ENCODE measurements at places on chromosomes 1 and 21. TPM values are rescaled to one million over a fixed set of nuclear protein-coding genes. Genes with fewer than 3 reads are reported as not detected.

DNA sequence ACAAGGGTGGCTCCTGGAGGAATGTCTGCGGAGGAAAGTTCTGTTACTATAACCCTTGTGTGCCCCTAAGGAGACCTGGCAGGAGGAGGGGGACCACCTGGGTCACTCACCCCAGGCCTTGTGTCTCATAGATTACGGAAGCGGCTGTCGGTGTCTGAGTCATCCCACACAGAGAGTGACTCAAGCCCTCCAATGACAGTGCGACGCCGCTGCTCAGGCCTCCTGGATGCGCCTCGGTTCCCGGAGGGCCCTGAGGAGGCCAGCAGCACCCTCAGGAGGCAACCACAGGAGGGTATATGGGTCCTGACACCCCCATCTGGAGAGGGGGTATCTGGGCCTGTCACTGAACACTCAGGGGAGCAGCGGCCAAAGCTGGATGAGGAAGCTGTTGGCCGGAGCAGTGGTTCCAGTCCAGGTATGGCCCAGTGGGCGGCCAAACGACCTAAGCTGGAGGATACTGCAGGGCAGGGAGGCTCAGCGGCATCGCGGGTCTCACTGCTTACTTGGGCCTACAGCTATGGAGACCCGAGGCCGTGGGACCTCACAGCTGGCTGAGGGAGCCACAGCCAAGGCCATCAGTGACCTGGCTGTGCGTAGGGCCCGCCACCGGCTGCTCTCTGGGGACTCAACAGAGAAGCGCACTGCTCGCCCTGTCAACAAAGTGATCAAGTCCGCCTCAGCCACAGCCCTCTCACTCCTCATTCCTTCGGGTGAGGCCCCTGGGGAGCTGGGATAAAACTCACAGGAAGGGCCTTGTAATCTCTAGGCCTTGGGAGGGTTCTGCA is 101.4 kb downstream of the PIK3R3 start:
- no peak for DNase-seq

Gene S100A6
- polyA plus RNA-seq, result 630 TPM

Gene ANKRD35
- polyA plus RNA-seq, result 0.80 TPM

Gene PRAMEF20
- polyA plus RNA-seq, result not detected

Gene HSPB7
- 6,425 TPM for polyA plus RNA-seq

DNA sequence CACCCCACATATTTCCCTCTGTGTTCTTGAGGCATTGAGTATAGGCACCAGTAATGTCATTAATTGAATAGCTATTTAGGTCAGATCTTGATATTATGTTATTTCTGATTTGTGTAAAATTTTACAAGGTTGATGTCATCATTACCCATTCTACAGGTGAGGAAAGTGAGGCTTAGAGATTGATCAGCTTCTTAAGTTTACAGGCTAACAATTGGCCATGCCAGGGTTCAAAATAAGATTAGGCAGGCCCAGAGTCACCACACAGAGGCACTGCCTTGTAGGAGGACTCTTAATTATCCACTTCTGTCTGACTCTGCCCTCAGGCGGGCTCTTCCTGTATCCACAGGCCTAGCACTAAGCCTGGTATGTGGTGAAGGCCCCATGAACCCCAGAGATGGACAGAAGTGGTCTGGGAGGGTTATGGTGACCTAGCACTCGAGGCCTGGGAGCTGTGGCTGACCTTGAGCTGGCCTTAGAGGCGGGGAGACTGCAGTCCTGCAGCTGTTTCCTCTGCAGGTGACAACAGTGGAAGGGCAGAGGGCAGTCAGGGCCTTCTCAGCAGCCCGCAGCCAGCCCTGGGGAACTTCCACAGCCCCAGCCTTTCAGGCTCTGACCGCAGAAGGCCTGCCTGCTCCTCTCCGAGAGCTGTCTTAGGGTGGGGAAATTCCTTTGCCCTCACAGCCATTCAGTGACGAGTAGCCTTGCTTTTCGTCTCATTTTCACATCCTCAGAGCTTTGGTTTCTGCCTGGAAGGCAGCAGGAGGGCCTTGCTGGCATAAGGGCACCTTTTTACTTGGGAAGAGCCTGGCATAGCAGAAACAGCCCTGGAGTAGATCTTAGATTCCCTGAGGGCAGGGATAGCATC is 12.2 kb downstream of the ZDHHC18 start:
- DNase-seq, result no peak

DNA sequence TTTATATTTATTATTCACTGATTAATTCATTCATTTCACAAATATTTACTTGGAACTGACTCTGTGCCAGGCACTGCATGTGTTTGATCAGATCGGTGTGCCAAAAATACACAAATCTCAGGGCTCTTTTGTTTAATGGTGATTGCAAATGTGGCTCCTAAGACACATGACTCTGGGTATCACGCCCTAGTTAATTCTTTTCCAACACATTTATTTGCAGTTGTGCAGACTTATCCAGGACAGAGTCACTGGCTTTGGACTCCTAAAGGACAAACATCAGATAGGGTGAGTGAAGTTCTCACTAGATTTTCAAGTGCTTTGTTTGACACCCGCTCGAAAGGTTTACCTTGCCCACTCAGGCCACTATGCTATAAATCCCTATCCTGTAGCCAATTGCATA is 335.5 kb downstream of the BARHL2 start:
- DNase-seq, result no peak
